NCI-H187 treated with DMSO at 0.1 percent for 48 hours (cell line): ENCODE measurements at places on chromosomes 7 and 10.

DNA sequence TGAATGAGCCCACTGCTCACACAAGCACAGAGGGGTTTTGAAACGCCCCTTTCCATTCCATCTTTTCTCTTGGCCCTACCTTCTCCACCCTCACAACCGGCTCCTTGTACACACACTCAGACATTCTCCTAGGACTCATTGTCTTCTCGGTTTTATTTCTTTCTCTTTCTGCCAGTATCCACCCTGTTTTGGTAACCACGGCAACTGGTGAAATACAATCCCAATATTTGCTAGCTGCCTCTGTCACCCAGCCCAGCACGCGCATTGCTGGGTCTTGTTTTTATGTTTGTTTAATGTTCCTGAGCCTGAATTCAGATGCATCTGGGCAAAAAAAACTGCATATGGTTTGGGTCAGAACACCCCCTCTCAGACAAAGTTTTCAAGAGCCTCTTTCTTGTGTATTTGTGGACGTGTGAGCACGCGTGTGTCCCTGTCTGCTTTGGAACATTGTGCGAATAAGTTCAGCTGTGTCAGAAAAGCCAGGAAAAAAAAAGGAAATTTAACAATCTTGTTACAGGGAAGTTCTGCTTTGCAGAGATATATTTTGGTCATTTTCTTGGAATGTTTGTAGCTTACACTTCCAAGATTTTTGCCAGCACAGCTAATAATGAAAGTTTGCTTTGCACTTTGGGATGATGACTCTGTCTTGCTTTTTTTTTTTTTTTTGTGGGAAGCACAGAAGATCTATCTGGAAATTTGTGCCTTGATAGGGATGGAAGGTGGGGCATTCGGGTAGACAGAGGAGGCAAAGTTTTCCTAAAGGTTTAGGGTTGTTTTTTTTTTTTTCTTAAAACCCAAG, 225.9 kb downstream of the TRIL start:
- DNase-seq = no peak

GRCh38 chr7:47461161-47461560, 120.8 kb downstream of the TNS3 start:
- DNase-seq = no peak

GRCh38 chr7:112058686-112059085, 147.5 kb downstream of the DOCK4 start:
- no peak for DNase-seq

DNA sequence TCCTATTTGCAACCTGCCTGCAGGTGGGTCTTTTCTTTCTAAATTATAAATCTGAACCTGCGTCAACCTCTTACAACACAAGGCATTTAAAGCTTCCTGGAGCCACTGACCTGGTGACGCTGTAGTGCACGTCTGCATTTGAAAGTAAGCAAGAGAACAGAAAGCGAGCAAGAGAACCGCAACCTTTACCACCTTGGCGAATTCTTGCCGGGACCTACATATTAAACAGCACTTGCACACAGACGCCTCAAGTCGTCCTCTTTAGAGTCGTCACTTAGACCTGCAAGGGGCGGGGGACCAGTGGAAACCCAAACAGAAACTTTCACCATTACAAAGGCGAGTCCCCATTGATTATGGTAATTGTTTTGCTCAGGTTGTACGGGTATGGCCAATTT, 9.5 kb downstream of the GLI3 start:
- DNase-seq = no peak

DNA sequence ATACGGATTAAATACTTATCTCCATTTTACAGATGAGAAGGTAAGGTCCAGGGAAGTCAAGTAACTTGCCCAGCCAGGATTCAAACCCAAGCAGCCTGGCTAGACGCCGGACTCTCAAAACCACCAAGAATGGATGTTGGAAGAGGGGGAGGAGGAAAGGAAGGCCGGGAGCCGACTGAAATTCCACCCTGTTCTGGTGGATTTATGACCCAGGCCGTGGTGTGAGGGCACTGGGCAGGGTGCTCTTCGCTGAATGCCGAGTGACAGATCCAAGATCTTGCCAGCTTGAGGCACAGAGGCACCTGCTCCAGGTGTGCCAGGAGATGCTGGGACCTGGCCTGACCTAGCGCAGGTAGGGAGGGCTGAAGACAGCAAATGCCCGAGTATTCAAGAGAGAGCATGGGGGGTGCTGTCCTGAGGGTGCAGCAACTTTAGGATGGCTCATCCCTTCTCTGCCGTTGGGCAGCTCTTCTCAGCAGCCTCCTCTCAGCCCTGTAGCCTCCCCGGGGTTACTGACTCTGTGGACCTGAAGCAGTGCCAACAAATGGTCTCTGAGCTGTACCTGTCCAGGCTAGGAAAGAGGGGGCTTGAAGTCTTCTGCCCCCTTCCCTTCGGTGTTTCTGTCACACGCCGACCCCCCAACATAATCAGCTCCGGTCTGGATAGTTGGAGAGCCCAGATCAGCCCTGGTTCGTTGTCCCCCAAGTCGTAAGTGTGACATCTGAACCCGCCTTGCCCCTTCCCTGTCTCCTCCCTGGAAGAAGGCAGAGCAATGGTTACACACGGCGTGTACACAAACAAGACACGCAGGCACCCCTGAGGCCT, 713 bp downstream of the LOXL4 start:
- no peak for DNase-seq

DNA sequence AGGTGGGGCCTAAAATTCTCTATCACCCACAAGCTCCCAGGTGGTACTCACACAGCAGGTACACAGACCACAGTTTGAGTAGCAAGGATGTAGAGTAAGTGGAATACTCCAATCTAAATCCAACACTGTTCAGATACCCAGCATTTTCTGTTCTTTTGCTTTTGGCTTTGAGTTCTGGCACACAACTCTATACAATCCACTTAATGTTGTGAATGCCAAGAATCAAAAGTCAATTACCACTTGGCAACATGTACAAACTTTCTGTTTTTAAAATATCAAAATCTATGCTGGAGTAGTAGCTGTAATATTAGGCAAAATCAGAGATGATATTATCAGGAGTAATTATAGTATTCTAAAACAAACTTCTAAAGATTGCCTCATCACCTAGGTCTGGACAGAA, 133.4 kb upstream of the LRRTM3 start:
- DNase-seq = no peak

GRCh38 chr7:151838861-151839381, 38.0 kb downstream of the PRKAG2 start:
- no peak for DNase-seq

- no peak for DNase-seq
These were observed 20.2 kb downstream of the RTKN2 start for GRCh38 chr10:62248465-62248864.

DNA sequence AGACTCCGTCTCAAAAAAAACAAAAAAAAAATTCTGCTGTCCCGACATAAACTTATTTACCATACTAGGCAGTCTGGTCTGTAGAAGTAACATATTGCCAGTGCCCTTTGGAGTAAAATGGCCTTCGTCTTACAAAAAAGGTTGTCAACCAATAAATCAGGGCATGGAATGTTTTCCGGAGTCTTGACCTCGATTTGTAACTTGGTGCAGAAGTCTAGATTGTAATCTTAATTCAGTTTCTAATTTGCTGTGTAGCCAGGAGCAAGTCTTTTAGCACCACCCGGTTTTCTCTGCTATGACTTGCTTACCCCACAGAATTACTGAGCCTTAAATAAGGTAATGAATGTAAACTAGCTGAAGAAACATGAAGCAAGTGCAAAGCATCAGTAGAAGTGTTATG, 23.2 kb downstream of the UBN2 start:
- no peak for DNase-seq

DNA sequence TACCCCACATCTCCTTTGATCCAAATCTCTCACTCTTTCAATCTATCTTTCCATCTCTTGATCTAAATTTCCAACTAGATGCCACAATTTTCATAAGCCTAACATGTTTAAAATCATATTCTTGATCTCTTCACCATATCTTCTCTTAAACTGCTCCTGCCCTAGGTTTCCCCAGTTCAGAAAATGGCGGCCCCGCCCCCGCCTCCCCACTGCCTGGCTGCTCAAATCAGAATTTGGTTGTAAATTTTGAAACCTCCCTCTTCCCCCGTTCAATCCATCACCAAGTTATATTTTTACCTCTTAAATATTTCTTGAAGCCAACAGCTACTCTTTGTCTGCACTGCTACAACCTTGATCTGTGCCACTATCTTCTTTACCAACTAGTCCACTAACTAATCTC, 27.3 kb upstream of the PRTFDC1 start:
- no peak for DNase-seq

- DNase-seq = no peak
These were observed 19.6 kb upstream of the FAM25A start for GRCh38 chr10:87000491-87000890.

DNA sequence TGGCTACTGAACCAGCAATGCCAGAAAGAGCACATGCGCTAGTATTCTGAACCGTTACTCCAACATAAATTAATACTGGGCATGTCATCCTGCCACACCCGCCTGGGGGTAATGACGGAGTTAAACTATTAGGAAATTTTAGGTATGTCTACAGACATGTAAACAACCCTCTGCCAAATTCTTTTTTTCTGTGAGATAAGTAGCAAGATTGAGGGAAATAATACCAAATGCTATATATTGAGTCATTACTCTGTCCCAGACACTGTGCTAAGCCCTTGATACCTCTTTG, 7.4 kb downstream of the LSMEM1 start:
- DNase-seq = no peak

DNA sequence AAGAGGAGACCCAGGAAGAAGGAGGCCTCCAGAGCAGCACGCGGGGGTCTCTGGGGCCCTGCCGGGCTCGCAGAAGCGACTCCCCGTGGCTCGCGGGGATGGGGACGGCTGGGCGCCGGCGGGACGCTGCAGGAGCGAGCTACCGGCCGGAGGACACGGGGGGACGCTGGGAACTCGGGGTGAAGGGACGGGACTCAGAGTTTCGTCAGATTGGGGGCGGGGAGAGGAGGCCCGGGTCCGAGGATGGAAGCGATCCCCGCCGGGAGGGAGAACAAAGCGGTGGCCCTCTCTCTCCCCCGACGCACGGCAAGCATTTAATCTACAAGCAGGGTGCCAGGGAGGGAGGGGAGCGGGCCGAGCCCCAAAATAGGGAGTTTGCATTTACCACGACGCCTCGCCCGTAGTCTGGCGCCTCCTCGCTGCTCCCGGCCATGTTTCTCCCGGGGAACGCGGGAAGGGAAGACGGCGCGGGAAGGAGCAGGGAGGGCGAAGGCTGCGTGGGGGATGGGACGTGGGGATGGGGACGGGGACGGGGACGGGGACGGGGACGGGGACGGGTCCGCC, at the start of gene PRTFDC1:
Gene PRTFDC1 (minus strand): TSS at position 464 of the 564 bp plus-strand sequence. CDS start 31 bp downstream, at position 433.
- DNase-seq = no peak

GRCh38 chr10:28242555-28243204, 60.2 kb downstream of the MPP7 start:
- DNase-seq = no peak

DNA sequence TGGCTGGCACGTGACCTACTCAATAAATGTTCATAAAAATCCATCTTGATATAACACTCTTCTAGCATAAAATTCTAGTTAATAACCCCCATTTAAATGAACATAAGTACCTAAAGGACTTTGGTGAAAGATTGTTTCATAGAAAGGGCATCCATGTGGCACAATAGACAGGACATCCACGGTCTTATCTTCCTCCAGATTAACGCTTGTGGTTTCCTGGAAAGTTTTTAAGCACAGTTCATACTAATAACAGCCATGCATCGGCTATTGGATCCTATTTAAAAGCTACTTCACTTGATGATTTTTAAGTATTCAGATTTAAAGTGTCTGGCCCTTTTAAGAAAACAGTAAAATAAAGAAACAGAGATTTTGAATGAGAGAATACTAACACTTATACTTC, 288.3 kb downstream of the AHR start:
- DNase-seq = no peak

- no peak for DNase-seq
These were observed 53.8 kb upstream of the SAMD8 start for GRCh38 chr10:75057680-75058079.

- no peak for DNase-seq
These were observed 6.4 kb downstream of the ZMIZ2 start for GRCh38 chr7:44754802-44755697.
